ENCODE measurements at places on chromosomes 2 and 18.

- no peak for ATAC-seq
These were observed 868 bp upstream of the PKDCC start for GRCh38 chr2:42046819-42047487.

- no peak for ATAC-seq
These were observed 9.2 kb upstream of the SP9 start for GRCh38 chr2:174325373-174326160.

- no peak for ATAC-seq
These were observed 366.5 kb upstream of the CRIM1 start for GRCh38 chr2:35989040-35989439.

GRCh38 chr2:139990646-139991335 lies 1210.6 kb upstream of the NXPH2 start:
- ATAC-seq, result no peak

DNA sequence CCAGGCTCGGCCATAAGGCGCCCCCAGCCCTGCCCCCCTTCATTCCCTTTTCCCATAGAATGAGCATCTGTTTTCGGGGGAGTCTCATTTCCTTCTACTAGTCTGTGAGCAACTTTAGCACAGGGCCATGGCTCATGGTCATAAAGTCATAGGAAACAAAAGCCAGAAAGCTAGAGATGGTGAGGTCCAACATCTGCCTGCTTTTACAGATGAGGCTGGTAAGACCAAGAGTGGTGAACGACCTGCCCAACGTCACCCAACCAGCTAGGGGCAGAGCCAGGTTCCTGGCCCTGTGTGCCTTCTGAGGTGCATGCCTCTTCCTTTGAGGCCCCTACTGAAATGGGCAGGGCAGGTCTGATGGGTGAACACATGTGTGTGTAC lies 212.7 kb downstream of the DYSF start:
- ATAC-seq, result no peak

- no peak for ATAC-seq
These were observed 88.3 kb upstream of the HS6ST1 start for GRCh38 chr2:128406736-128407554.

DNA sequence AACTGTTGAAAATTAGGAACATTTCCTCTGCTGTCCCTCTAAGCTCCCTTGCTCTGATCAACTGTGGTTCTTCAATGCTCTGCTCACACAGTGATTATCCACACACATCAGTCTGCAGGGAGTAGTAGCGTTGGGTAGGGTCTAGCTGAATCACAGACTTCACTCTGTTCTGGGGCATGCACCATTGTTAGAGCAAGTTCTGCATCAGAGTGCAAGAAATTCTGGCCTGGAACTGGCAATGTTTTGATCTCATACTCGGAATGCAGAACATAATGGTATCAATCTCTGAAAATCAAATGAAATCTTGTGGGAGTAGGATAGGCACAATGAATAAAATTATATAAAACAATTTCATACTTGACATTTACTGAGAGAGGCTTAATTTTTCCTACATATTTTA lies 55.3 kb downstream of the HRH4 start:
- ATAC-seq, result no peak

GRCh38 chr2:17867133-17867532 lies 11.3 kb upstream of the KCNS3 start:
- no peak for ATAC-seq

DNA sequence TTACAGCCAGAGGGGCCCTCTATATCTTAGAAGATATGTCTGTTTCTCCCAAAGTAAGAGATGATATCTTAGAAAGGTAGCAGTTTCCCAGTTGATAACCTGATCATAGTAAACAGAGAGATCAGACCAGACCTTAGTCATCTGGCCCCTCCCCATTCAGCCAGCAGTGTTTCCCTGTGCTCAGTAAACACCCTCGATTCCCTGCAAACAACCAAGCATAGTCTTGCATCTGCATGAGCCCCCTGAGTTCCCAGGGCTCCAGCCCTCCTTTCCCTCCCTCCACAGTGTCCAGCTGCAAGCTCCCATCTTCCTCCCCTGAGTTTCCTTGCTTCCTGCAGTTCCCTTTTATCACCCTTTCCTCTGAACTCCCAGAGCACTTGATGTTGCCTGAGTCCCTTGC lies 20.3 kb downstream of the NRP2 start:
- no peak for ATAC-seq

- ATAC-seq, result no peak
These were observed 71.9 kb downstream of the UXS1 start for GRCh38 chr2:106122157-106122556.

- ATAC-seq, result peak; percentile 33
These were observed 180.7 kb downstream of the PLCL1 start for GRCh38 chr2:197985029-197985638.

- peak; percentile 22 for ATAC-seq
These were observed 126.7 kb downstream of the PRKCE start for GRCh38 chr2:45777996-45778719.

- ATAC-seq, result no peak
These were observed 23.2 kb downstream of the ASB1 start for GRCh38 chr2:238449909-238450417.

GRCh38 chr2:38704664-38705063 lies 38.8 kb downstream of the GALM start:
- ATAC-seq, result no peak

- no peak for ATAC-seq
These were observed 622.1 kb upstream of the ZEB2 start for GRCh38 chr2:145141981-145142380.

- ATAC-seq, result no peak
These were observed 43.8 kb upstream of the ASPRV1 start for GRCh38 chr2:70005216-70005615.

GRCh38 chr2:165700531-165700930 lies 93.5 kb downstream of the GALNT3 start:
- no peak for ATAC-seq

GRCh38 chr18:63465059-63465458 lies 11.7 kb upstream of the SERPINB5 start:
- peak; percentile 28 for ATAC-seq

DNA sequence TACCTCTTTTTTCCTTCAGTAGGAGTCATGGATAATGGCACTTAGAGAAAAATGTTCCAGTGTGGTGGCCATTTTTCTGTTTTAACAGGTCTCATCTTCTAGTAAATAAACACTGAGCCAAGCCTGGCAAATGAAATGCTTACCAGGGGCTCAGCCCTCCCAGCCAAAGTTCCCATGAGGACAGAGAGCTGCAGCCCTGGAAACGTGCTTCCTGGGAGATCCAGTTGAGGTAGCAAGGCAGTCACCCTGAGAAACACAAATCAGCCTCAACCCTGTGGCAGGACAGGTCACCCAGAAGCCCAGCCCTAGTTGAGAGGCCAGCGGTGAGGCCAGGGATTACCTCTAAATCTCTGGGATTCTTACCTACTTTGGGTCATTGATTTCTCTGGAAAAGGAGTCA lies 140.1 kb downstream of the LNPK start:
- ATAC-seq, result no peak

DNA sequence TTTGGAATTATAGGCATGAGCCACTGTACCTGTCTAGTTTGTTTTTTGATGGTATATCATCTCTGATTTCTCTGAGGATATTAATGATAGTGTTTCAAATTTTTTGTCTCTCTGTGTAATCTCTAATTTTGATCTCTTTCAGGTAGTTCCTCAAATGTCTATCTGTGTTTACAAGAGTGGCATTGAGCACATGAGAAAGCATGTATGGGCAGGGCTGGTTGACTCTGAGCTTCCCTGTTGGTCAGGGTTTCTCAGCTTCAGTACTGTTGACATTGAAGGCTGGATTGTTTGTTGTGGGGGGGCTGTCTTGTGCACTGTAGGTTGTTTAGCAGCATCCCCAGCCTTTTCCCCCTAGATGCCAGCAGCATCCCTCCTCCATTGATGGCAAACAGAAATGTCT lies 79.9 kb downstream of the TMEM247 start:
- no peak for ATAC-seq

GRCh38 chr2:23563673-23564614 lies 179.0 kb downstream of the KLHL29 start:
- no peak for ATAC-seq

DNA sequence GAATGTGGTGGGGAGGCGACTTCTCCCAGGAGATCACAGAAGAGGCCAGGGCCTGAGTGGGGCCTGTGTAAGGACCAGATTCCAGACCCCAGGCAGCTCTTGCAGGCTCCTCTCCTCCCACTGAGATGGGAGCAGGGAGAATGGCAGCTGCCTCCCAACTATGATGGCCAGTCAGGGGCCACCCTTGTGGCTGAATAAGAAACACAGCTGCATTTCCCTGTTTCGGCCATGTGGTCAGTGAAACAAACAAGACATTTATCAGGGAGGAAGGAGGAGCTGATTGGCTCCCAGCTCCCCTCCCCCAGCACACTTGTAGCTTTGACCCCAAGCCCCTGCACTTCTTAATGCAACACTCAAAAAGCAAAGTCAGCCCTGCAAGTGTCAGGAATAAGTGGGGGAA lies 143.5 kb downstream of the CELF4 start:
- ATAC-seq, result no peak

- no peak for ATAC-seq
These were observed 134.1 kb upstream of the CXCR4 start for GRCh38 chr2:136251885-136252585.

DNA sequence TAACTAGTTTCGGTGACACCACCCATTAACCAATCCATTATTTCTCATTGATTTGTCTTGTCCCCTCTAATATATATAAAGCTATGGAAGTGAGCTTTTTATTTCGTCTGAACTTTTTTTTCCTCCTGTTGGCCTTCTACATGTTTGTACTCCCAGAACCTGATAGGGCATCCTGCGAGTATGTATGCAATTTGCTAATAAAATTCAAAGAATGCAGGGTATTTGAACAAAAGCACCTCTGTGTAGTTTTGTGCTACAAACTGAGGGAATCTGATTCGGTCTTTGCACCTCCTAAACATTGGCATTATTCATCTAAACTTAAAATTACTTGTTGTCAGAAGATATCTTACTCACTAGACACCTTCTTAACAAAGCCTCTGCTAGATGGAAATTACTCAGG lies 242.9 kb upstream of the TMEFF2 start:
- no peak for ATAC-seq

- ATAC-seq, result no peak
These were observed 22.0 kb downstream of the SAG start for GRCh38 chr2:233329489-233330135.

DNA sequence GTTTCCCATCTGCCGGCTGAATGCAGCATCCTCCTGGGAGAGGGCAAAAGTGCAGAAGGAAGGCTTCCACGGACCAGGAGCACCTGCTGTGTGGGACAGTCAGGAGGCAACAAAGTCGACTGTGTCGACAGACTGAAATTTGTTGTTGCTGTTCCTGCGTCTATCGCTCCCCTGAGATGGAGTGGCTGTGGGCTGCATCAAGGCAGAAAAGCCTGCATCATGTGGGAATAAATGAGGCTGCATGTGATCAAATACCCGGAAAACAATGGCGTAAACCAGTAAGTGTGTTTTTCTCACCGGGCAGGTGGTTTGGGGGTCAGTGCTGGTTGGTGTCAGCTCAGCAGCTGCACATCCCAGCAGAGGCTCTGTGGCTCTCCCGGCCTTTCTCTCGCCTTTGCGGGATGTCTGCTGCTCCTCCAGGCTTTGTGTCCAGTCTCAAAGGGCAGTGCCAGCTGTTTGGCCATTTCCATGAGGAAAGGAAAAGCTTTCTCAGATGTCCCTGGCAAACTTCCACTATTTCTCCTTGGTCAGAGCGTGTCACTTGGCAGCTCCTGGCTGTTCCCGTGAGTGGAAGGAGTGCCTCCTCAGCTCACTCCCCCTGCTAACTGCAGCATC lies 262.4 kb downstream of the NDUFA10 start:
- no peak for ATAC-seq

GRCh38 chr2:222837643-222838056 lies 23.2 kb upstream of the ACSL3 start:
- no peak for ATAC-seq

GRCh38 chr18:65477455-65477854 lies 273.4 kb upstream of the CDH7 start:
- ATAC-seq, result no peak

GRCh38 chr18:3037423-3037915 lies 24.5 kb upstream of the LPIN2 start:
- no peak for ATAC-seq

- ATAC-seq, result no peak
These were observed 101.8 kb upstream of the MYCN start for GRCh38 chr2:15838481-15839090.

GRCh38 chr2:10019174-10019573 lies 24.2 kb upstream of the KLF11 start:
- ATAC-seq, result no peak

DNA sequence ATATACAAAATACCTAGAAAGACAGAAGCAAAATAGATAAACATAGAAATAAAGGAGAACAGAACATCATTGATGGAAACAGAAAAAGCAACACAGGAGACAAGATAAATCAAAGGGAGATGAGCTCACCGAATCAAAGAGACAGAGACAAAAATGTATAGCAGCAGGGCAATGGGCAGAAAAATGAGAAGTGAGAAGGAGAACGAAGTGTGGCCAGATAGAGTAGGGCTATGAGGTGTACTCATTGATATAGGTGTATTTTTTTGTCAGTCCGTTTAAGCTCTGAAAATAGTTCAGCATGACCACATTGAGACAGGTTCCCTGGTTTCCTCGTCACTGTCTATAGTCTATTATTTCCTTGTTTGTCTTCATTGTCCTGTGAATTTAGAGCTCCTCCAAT lies 55.1 kb downstream of the SP100 start:
- no peak for ATAC-seq

DNA sequence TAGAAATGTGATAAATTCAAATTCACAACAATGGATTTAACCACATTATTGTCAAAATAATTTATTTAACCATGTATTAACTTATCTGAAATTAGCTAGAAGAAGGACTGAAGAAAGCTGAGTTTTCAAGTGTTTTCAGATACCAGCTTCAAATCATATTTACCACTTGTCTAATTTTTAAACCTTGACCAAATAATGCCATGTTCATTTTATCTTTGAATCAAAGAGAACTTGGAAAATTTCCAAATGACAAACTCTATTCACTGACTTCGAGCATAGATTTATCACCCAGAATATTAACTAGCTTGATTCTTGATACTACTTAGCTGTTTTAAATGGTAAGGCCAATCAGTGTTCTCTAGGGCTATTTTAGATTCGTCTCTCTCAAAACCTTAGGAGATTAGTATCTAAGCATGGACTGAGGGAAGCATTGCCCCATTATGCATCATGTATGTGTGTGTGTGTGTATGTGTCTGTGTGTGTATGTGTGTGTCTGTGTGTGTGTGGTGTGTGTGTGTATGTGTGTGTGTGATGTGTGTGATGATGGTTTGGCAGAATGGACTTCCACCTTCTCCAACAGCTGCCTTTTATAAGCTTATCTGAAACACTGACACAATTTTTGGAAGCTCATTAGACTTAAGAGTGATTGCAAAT lies 667.5 kb upstream of the FANCL start:
- no peak for ATAC-seq

- no peak for ATAC-seq
These were observed 30.2 kb downstream of the ARHGAP25 start for GRCh38 chr2:68764806-68765311.

- no peak for ATAC-seq
These were observed 76.3 kb upstream of the GLS start for GRCh38 chr2:190804182-190804795.
